ENCODE measurements at places on chromosomes 13 and 19.

- DNase-seq = no peak
Measured at GRCh38 chr13:47216176-47216822, 319.4 kb upstream of the HTR2A start.

- no peak for DNase-seq
Measured at GRCh38 chr19:42267644-42268141, 1.4 kb upstream of the CIC start.

DNA sequence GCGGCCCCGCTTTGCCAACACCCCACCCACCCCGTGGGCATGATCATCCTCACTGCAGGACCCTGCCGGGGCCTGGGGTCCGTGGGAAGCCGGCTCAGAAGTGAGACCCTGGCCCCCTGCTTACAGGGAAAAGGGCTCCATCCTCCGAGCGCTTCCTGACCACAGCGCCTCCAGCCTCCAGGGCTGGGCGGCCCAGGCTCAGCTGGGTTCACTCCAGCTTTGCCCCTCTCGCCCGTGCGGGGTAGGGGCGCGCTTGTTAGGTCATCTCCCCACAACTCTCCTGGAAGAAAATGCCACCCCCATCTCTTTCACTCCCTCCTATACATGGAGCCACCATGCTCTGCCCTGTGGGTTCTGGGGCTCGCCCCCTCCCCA, 6.6 kb upstream of the C1QTNF9B start:
- no peak for DNase-seq

- no peak for DNase-seq
Measured at GRCh38 chr19:53989600-53990533, 1.6 kb upstream of the CACNG6 start.

DNA sequence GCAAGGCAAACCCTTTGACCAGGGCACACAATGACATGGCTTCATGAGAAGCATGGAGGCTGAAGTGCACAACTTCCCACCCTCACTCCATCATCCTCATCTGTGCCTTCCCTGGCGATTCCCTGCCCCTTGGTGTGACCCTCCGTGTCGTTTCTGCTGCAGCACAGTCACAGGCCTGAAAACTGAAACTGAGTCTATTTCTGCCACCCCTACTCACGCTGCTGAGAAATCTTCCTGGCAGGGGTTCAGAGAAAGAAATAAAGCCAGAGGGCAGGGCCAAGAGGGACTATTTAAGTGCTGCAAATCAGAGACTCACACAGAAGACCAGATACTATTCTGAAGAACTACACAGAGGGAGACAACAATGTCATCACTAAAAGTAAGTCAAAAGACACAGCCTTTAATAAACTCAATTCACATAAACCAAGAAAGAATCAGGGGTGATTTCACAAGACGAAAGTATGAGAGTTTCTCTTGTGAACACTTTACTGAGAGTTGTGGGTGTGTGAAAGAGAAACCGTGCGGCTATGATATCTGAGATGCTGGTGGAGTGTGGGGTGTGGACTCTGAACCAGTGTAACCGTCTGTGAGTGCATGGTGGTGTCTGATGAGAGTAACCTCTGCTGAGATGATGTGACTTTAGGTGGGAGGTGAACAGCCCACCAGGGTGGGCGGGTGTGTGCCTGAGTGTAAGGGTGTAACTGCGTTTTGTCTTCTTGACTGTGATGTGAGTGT, 23.5 kb downstream of the LGALS16 start:
- DNase-seq = no peak

DNA sequence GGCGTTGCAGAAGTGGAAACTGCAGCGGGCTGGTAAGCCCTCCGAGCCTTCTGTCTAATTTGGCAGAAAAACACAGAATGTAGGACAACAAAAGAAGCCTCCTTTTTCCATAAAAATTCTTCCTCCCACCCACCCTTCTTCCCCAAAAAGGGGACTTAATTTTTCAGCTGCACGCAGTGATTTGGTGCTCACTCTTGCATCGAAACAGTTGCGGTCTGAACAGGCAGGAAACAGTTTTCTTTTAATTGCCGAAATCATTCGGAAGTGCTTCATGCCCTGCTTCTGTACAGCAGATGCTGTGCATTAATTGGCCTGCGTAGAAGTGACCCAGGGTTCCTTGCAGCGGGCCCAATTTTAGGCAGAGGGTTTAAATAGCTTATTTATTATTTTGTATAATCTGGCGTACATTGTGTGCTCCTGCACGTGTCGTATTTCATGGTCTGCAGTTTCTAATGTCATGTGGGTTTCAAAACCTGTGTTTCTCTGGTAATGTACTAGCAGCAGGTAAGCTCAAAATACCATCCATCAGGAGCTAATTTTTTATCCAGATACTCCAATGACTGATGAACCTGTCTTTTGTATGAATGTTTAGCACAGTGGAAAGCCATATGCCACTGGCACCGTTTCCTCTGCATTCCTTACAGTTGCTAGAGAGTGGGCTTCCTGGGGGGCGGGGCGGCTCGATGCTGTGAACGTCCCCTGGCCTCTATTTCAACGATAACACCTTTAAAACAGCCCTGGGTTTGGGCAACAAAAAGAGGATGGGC, 66.6 kb downstream of the GGACT start:
- DNase-seq = no peak

DNA sequence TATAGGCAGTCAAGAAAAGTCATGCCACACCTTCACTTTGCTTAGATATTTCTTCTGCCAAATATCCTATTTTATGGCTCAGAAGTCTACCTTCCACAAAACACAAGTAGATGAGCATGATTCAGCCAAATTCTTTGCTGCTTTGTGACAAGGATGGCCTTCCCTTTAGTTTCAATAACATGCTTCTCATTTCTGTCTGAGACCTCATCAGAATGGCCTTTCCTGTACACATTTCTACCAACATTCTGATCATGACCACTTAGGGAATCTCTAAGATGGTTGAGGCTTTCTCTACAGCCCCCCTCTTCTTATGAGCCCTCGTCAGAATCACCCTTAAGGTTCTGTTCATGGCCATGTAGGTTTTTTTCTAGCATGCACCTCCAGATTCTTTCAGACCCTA, 96.2 kb downstream of the COL4A2 start:
- DNase-seq = no peak

- DNase-seq = no peak
Measured at GRCh38 chr19:55197528-55197927, 11.8 kb downstream of the PTPRH start.

GRCh38 chr13:112940236-112940635, 28.8 kb upstream of the MCF2L start:
- no peak for DNase-seq

GRCh38 chr13:107099661-107100060, 531.7 kb upstream of the ARGLU1 start:
- DNase-seq = no peak

- no peak for DNase-seq
Measured at GRCh38 chr19:31100981-31101380, 248.3 kb downstream of the TSHZ3 start.

DNA sequence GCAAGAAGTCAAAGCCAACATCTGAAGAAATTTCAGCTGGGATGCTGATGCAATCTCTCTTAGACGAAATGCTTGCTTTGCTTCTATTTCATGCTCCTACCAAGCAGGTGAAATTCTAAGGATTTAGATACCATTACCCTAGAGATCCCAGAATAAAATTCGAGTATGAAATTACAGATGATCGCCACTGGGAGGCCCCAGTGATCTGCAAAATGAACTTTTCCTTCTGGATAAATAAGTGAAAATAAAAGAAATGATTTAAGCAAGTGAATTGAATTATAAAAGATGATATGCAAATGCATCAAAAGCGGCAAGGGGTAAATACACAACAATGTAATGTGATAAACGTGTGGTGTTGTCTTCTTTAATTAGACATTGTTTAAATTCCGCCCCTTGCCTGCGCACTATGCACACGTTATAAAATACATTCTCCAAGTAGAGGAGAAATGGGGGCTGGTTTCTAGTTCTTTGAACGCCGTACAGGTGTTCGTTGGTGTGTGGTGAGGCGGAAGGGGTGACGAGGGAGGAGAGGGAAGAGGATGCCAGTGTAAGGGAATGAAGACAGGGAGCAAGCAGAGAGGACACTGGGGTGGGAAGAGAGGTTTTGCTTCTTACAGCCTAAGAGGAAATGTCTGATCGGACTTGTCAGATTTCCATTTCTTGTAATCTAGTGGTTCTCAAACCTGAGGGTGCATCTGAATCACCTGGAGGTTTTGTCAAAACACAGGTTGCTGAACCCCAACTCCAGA, 58.0 kb downstream of the ERCC5 start:
- no peak for DNase-seq

DNA sequence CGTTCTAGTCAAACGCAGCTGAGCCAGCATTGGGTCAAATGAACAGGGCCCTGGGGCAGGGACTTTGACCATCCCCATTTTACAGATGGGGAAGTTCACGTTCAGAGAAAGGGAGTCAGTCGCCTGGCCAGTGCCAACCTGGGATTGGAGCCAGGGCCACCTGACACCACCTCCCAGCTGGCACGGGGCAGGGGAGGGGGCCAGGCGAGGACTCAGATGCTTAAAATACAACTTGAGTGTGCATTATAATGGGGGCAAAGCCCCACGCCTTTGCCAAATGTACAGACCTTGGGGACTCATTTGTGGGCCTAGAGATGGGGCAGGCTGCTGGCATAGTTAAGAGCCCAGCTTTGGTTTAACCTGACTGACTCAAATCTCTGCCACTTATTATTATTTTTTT, 14.6 kb downstream of the PRR12 start:
- DNase-seq = no peak
